CD4-positive, alpha-beta T cell treated with Interleukin-6 for 4 hours (primary cell): ENCODE measurements at places on chromosomes 7 and 10.

- DNase-seq, result no peak
Observed at GRCh38 chr10:59131666-59132065, 44.8 kb upstream of the PHYHIPL start.

- no peak for DNase-seq
Observed at GRCh38 chr10:131144196-131144595, 167.3 kb downstream of the TCERG1L start.

DNA sequence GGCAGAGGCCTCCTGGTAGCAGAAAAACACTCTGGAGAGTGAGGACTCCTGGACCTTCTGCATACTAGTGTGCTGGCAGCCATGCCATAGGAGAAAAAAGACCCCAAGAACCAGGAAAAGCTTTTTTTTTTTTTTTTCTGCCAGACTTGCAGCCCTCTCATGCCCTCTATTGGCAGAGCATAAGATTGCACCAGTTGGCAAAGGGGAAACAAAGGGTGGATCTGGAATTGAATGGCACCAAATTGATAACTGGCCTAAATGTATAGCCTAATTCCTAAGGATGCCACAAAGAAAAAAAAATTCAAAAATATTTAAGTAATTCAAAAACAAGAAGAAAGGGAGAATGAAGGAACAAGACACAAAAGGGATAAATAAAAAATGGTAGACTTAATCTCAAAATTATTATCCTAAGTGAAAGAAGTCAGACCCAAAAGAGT, 112.5 kb upstream of the GHITM start:
- DNase-seq, result no peak

DNA sequence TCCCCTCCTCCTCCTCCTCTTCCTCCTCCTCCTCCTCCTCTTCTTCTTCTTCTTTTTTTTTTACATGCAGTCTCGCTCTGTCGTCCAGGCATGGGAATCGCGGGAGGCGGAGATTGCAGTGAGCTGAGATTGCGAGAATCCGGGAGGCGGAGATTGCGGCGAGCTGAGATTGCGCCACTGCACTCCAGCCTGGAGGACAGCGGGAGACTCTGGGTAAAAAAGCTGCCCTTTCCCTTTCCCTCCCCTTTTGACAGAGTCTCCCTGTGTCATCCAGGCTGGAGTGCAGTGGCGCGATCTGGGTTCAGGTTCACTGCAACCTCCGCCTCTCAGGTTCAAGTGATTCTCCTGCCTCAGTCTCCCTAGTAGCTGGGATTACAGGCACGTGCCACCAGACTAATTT, 168.1 kb upstream of the MALRD1 start:
- no peak for DNase-seq

DNA sequence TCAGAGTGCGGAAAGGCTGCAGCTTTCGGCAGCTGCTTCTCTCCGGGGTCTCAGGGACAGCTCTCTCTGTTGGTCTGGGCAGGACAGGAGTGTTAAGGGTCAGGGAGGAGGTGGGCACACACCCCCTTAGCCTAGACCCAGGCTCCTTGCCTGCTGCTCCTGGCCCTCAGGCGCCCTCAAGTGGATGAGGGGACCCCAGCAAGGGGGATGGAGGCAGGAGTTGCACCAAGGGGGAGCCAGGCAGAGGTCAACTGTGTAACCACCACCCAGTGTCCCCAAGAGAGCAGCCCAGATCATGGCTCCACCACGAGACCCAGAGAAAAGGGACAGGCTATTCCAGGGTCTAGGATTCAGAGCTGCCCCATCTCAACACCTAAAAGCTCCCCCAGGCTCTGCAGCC, 26.9 kb downstream of the SPOCK2 start:
- no peak for DNase-seq

GRCh38 chr7:5429253-5429856, 5.7 kb upstream of the TNRC18 start:
- no peak for DNase-seq

DNA sequence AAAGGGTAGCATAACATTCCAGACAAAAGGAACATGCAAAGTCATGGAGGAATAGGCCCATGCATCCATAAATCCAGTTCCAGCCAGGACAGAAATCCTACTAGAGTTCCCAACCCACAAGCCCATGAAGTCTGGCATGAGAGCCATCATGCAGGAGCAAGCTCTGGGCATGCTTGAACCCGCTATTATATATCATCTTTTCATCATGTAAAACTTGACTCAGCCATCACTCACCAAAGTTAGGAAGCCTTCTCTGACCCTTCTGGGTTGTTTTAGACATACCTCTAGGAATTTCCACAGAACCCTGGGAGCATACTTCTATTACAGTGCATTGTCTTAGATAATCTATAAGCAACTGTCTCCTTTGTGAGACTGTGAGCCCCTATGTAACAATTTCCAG, 293.0 kb upstream of the NPSR1 start:
- DNase-seq, result no peak

GRCh38 chr7:49580761-49581160, 192.7 kb upstream of the VWC2 start:
- no peak for DNase-seq

- no peak for DNase-seq
Observed at GRCh38 chr10:110547139-110547761, 20.2 kb upstream of the SMC3 start.

- DNase-seq, result no peak
Observed at GRCh38 chr7:141333459-141333858, 217.8 kb upstream of the AGK start.

GRCh38 chr7:17230099-17230807, 68.2 kb upstream of the AHR start:
- no peak for DNase-seq

DNA sequence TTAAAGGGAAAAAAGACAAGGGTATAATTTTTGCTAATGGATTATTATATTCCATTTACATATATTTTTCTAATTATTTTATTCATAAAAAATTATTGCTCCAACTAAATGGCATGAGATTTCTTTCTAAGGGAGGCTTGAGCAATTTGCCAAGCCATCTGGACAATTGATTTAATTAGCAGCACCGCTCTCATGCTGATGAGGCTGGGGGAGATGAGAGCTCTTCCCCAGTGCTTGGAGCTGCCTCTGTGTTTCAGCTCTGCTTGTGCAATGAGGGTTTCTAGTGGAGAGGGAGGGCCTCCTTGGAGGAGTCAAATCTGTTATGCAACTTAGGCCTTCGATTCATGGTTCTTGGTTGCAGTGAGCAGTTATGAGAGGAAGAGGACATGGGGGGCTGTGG, 574.3 kb downstream of the TCERG1L start:
- no peak for DNase-seq

GRCh38 chr10:100869399-100869798, 43.4 kb upstream of the SLF2 start:
- DNase-seq, result no peak

DNA sequence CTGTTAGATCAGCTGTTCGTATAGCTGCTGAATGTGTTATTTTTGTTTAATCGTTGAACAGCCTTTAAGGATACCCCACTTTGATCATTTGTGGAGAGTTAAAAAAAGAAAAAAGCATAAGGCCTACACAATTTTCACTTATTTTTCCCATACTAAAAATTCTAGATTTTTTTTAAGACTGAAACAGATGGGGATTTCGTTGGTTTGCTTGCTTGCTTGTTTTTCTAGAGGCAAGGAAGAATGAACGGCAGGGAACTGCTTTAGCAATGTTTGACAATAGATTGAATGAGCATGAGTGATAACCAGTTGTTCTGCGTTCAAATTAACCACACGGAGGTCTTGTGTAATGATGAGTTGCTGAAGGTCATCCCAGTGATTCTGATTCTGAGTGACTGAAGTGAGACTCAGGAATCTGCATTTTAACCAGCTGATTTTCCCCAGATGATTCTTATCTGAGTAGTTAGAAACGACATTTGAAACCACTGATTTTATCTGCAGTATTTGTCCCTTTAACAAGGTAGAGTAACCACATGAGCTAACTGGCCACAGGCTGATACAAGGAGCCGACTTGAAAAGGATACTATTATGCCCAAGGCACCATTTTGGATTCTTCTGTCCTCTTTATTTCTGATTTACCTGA, 85.9 kb downstream of the GPR37 start:
- DNase-seq, result no peak

GRCh38 chr10:92627845-92628480, 35.0 kb downstream of the KIF11 start:
- DNase-seq, result no peak

DNA sequence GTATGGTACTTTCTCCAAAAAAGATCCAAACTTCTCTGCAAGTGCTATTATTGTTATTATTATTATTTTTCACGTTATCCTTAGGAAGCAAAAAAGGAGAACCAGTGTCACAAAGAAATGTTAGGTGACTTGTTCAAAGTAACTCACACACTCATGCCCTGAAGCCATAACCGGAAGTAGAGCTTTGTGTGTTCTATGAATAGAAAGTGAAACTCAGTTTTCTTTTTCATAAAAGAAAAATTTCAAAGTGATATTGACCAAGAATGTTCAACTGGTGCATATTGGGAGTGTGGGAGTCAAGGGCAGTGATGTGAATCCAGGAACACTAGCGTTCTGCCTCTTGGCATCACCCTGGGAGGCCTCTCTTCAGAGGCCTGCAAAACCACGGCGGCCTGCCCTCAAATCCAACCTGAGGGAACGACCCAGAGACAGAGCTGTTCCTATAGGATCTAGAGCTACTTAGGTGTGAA, 106.1 kb downstream of the PRKCQ start:
- DNase-seq, result peak; percentile 46

DNA sequence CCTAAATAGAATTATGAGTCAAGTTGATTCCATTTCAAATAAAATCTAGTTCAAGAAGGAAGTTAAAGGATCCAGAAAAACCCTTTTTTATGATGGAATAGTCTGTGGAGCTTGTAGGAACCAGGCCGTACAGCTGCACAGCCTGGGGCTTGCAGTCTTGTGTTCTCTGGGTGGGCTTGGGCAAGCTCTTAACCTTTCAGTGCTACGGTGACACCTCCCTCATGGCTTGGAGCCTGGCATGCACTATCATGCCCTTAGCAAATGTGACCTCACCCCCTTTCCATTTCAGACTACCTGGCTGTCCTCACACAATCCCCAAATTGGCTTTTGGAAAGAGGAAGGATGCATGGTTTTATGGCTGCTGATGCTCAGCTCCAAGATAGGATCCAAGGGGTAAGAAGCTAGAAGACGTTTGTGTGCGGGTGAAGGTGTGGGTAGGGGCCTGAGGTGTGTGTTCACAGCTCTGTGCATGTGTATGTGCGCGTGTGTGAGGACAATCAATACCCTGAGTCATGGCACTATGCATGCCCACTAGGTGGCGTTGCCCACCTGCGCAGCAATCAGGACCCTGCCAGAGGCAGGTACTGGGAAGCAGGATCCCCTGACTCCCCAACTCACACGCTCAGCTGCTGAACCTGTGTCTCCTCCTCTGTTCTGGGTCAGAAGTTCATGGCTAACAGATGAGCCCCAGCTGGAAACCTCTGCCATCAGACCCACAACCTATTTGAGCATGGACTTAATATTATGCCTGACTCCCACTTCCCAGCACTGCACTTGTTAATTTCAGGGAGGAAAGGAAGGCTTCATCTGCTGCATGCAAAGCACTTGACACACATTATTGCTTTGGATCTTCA, 113.4 kb downstream of the PTPN20 start:
- peak; percentile 82 for DNase-seq

DNA sequence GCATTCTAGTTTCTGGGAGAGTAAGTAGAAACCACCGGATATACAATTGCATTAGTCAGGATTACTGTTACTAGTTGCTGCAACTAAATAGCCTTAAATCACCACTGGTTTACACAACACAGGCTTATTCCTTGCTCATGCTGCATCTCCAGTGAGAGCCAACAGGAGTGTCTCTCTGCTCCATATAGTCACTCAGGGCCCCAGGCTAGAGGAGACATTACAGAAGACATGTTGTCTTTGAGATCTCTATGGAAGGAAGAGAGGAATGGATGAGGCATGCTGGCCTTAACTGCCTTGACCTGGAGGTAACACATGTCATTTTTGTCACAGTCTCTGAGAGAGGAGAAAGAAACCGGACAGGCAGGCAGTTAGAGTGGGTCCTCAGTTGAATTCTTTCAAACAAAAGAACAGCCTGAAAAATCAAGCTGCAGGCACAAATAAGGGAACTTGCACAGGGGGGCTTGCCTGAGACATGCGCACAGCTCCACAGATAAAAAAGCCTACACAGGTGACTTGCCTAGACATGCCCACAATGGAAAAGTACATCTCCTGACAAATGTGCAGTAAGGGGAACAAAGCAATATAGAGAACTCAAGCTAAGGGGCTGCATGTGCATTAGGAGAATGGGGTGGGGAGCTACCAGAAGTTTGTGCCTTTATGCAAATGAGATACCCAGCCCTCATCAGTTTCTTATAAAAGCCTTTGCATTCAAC, 348.0 kb downstream of the TYW1 start:
- DNase-seq, result no peak

- DNase-seq, result no peak
Observed at GRCh38 chr10:48525113-48525512, 79.8 kb downstream of the ARHGAP22 start.

DNA sequence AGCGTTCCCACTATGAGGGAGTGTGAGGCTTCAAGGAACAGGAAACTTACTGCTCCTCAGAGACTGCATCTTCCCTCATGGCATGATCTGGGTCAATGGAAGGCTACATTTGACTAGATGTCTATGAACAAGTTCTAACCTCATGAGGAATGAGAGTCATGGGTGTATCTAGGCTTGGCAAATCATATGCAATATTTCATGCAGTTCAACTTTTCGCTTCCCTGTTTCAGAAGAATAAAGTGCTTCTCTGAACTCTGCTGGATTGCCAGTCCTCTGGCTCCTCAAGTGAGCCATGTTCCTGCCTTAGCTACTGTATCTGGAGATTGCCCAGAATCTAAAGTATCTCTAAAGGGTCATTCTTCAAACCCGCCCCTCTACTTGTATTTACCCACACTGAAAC, 54.3 kb upstream of the SEMA3A start:
- DNase-seq, result no peak

DNA sequence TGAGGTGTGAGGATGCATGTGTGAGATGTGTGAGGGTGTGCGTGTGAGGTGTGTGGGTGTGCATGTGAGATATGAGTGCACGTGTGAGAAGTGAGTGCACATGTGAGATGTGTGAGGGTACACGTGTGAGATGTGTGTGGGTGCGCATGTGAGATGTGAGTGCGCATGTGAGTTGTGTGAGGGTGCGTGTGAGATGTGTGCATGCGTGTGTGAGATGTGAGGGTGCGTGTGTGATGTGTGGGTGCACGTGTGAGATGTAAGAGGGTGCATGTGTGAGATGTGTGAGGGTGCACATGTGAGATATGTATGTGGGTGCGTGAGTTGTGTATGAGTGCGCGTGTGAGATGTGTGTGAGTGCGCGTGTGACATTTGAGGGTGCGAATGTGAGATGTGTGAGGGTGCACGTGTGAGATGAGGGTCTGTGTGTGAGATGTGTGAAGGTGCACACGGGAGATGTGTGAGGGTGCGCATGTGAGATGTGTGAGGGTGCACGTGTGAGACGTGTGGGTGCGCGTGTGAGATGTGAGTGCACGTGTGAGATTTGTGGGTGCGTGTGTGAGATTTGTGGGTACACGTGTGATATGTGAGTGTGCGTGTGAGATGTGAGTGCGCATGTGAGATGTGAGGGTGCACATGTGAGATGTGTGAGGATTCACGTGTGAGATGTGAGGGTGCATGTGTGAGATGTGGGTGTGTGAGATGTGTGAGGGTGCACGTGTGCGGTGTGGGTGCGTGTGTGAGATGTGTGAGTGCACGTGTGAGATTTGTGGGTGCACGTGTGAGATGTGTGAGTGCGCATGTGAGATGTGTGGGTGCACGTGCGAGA, 30.5 kb downstream of the PPIF start:
- no peak for DNase-seq

GRCh38 chr10:77428691-77429395, 208.8 kb downstream of the KCNMA1 start:
- DNase-seq, result no peak
